ENCODE measurements at places on chromosomes 7 and 10.

DNA sequence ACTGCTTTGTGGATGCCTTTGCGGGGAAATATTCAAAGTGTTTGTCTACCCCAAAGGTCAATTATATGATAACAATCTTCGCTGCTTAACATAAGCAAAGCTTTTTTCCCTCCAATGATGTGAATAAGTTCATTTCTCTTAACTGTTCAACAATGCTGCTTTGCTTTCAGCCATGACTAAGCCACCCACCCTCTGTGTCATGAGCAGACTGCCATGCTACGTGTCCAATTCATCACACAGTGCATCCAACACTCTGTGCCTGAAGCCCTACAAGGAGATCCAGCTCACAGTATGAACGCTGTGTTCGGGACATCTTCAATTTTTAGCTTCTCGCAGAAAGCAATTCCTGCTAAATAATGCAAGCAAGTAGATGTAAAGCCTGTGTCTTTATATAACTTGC is 5.7 kb upstream of the TAS2R40 start:
- no peak for DNase-seq

DNA sequence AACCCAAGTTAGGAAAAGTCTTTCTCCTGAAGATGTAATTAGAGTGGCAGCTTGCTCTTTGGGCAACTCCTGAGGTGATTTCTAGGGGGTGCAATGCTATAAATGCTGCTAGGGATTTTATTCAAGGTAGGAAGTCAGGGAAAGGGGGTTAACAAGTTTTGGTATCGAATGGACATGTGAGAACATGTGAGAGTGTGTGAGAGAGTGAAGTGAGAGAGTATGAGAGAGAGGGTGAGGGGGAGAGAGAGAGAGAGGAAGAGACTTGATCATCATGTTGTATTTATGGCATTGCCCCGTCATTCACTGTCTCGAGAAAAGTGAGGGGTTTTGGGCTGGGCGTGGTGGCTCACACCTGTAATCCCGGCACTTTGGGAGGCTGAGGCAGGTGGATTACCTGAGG is 50.9 kb downstream of the MCU start:
- no peak for DNase-seq

GRCh38 chr10:17792991-17793390 is 16.2 kb upstream of the MRC1 start:
- no peak for DNase-seq

- DNase-seq, result no peak
These were observed 63.4 kb downstream of the VTI1A start for GRCh38 chr10:112510384-112510783.

DNA sequence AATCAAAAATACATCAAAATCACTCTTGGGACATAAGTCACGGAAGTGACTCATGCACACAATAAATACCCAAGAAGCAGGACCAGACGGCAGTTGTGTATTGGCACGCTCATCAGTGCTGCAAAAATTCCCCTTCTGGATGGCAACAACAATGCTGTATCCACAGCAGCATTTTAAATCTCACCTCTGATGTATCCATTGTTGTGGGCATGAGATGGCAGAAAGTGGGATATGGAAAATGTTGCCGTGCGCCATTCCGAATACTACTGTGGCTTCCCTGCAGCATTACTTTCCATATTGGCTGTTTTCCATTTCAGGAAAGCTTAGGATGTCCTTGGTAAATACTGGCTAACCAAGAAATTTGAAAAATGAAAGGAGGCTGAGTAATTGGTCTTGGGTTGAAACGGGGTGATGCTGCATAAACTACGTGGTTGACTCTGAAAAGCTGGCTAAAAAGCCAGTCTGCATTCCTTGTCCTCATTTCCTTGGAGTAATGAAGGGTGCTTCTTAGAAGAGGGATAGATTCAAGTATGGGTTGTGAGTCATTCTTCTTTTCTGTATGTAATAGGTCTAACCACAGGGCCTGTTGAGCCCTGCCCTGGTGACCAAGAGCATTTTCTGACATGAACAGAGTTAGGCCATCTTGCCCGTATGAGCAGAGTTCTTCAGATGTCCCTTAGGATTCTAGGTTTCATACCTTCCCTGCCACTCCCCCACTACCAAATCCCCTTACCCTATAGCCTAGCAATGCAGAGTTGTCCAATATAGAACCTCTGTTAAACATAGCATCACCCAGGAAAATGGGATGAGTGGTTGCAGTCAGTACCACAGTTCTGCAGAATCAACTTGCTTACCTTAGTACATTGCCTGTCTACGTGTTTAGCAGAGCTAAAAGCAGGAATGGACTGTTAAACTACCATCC is 36.3 kb upstream of the TOMM7 start:
- DNase-seq, result no peak

- no peak for DNase-seq
These were observed 98.2 kb downstream of the MAPK8 start for GRCh38 chr10:48404646-48405045.

DNA sequence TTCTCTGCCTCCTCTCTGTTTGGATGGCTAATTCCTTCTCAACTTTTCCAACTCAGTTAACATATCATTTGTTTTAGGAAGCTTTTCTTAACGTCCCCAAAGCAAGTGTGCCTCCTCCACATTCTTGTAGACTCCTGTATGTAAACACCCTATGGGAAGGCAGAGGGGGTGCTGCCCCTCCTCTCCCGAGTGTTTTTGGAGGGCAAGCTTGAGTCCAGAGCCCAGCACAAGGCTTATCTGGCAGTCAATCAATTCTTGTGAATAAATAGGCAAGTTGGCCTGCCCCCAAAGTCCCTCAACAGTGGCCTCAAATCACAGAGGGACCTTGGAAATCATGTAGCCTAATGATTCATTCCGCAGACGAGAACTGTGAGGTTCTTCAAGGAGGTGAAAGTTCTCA is 305.6 kb downstream of the RPS24 start:
- no peak for DNase-seq
